ENCODE measurements at places on chromosomes 4 and X.
A peak's percentile ranks its signal among the peaks of the same experiment; 100 is the strongest.

GRCh38 chrX:152418025-152418424 lies 33.1 kb downstream of the GABRA3 start:
- no peak for DNase-seq

- DNase-seq = no peak
These were observed 634.1 kb upstream of the MAGEB2 start for GRCh38 chrX:29581223-29581622.

GRCh38 chrX:119721487-119721886 lies 28.5 kb upstream of the SEPTIN6 start:
- DNase-seq = no peak

GRCh38 chr4:71259280-71259679 lies 79.5 kb upstream of the SLC4A4 start:
- DNase-seq = no peak

- DNase-seq = no peak
These were observed 1.0 kb downstream of the FGFBP2 start for GRCh38 chr4:15961781-15962510.

- DNase-seq = no peak
These were observed 1.8 kb downstream of the SGMS2 start for GRCh38 chr4:107826421-107826980.

DNA sequence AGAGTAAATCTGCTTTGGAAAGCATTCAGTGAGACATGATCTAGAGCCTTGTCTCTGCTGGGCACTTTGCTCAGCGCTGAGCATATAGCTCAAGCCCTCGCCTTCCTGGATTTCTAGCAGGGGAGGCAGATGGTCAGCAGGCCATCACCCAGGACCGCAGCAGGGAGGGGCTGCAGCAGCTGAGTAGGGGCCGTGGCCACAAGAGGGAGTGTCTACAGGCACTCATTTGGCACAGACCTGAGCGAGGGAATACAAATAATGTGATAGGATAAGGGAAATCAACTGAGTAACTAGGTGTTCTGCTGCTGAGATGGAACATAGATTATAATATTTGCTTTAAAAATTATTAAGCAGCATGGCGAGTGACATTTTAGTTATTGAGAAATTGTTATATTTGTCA lies 30.2 kb downstream of the OFD1 start:
- no peak for DNase-seq

DNA sequence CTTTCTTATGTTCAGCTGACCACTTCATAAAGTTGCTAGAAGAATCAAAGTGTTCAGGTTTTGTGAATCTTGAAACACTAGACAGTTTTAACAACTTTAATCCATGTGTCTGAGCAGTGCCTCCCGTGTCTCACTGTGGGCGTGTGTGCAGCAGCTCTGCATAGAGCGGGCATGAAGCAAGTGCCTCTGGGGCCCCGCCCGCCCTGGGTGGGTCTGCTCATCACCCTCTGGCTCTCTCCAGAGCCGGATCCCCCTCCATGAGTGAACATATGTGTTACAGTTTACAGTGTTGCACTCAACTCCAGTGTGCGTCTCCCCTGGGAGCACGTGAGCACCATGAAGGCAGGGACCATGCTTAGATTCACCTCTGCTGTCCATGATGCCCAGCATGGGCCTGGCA lies 37.6 kb upstream of the CRMP1 start:
- DNase-seq = no peak

GRCh38 chr4:90606781-90607180 lies 479.6 kb downstream of the CCSER1 start:
- DNase-seq = no peak

GRCh38 chrX:37816766-37817165 lies 30.6 kb downstream of the DYNLT3 start:
- no peak for DNase-seq

- DNase-seq = no peak
These were observed 160.9 kb downstream of the PPARGC1A start for GRCh38 chr4:23728971-23729370.

DNA sequence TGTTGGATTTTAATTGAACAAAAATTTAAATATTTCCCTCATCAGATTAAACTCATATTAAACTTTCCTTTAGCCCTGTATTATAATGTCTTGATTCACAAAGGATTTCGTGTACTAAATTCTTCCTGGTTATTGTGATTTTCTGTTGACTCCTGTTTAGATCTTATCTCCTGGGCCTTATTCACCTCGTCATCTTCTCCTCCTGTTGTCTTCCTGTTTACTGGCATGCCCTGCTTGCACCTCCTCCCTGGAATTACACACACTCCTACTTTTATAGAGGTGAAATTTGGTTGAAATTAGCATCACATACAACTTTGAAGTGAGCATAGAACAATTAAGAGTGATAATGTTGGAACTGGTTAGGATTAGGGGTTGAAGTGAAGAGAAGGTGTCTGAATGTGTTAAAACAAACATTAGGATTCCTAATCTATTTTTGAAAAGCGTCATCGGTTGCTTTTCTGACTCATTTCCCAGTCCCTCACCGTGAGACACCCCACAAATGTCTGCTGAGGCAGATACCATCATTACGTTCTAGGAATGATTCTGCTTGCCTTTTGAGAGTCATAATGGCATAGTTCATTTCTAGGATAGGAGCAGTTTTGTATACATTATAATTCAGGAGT lies 32.5 kb downstream of the TLL1 start:
- no peak for DNase-seq

- no peak for DNase-seq
These were observed 125.4 kb upstream of the CHRDL1 start for GRCh38 chrX:110920991-110921390.

DNA sequence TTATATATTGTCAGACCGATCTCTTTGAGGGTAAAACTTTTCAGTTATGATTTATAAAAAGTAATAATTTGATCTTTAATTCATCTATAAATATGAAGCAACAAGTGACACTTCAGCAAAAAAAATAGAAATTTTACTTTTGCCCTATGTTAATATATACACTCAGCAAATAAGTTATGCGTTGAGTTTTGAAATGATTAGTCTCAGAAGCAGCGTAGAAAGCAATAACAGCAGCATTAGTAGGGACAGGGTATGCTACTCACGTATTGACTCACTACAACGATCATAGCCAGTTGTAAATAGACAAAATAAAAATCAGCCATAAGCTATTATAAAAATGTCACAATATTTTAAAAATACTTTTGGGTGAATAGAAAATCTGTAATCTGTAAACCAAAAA lies 1229.2 kb downstream of the ADGRL3 start:
- DNase-seq = no peak

DNA sequence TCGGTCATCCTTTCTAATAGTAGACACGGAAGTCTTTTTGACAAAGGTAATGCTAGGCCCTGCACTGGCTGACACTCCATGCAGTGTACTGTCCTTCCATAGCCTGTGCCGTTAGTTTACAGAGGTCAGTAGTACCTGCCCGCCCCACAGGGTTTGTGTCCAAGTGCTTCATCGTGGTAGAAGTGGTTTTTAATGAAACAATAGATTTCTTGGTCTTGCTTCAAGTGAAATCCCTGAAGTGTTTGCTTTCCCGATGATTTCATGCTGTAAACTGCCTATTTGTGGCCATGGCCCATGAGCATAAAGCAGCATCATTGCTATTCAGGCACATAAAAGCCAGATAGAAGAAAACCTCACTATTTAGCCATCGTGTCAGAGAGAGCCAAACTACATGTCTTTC lies 139.3 kb downstream of the GPR143 start:
- no peak for DNase-seq

GRCh38 chrX:119755981-119756533 lies 2.3 kb upstream of the SOWAHD start:
- peak; percentile 57 for DNase-seq

DNA sequence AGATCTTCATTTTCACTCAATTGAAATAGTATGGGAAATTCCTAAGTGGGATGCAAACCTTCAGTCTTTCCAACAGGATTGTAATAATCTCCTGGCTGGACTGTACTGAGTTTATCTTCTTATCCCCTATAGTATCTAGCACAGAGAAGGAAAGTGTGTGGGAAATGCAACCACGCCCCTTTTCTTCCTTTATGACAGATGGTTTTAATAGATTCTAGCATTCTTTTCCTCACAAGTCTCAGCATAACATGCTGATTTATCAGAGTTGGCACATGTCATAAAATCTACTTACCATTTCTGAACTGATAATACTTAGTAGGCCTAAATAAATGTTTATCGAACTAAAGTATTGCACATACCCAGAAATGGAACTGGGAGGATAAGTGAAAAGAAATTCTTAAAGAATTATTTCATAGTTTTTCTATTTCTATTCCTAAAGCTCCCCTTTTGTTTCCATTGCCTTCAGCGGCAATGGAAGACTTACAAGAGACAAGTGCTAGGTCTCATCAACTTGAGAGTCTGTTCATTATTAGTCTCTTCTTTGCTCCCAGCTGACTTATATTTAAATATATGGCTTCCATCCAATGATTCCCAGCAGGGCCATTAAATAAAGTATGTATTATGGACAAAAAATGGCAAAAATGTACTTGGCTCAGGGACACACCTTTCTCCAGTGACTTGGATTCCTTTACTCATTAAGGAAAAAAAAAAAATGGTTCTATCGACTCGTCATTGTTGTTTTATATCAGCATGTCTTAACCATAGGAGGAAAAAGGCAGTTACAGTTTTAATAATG lies 484.5 kb downstream of the IL1RAPL1 start:
- no peak for DNase-seq

- no peak for DNase-seq
These were observed 1145.6 kb upstream of the DIAPH2 start for GRCh38 chrX:95539041-95539440.

DNA sequence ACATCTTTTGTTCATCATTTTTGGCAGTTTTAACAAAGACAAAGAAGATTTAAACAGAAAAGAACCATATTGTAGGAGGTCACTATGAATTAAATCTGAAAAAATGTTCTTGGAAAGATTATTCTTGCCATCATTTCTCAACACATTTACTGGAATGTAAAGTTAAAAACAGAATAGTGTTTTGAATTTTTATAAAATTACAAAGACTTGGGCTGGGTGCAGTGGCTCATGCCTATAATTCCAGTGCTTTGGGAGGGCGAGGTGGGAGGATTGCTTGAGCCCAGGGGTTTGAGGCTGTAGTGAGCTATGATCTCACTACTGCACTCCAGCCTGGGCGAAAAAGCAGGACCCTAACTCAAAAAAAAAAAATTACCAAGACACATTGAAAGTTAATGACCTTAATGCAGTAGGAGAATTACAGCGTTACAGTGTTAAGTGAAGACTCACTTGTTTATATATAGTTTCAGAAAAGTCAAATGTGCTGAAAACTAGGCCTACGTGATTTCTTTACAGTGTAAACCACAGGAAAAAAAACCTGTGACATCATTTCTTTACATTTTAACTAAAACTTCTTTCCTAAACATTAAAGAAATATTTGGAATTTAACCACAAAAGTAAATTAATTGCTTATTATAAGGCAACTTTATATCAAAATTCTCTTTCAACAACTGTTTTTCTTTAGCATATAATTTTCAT lies 7.9 kb downstream of the FAM13A start:
- DNase-seq = no peak

DNA sequence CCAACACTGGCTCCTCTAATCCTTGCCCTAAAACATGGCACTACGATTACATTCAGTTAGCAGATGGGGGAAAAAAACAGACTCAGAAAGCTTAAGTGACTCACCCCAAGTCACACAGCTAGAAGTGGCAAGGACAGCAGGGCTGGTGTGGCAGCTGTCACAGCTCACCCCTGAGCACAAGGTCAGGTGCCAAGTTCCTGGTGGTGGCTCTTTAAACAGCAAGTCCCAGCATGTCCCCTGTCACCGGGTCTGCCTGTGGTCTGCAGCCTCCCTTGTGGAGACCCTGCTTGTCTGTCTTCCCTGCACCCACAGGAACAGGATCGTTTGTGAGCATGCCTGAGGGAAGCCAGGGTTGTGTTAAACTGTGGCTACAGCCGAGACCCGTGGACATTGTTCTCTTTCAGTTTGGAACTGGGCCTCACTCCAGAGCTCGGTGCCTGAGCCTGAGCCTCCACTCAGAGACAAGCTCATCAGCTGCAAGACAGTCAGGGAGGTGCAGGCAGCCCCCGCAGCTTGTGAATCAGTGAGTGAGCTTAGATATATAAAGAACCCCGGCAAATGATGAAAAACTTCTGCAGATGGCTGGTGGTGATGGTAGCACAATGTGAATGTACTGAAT lies 260.8 kb downstream of the BCOR start:
- no peak for DNase-seq

DNA sequence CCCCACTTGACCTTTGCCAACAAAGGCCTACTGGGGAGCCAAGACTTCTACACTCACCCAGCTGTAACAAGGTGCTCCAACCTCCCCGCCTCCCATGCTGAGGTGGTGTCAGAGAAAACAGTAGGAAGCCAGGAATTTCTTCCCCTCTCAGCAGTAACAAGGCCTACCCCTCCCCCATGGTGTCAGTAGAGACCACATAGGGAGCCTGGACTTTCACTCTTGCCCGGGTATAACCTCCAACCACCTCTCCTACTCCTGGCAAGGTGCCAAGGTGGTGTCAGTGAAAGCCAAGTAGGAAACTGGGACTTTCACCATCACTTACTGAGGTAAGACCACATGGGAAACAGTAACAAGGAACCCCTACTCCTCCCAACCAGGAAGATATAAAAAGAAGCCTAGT lies 93.1 kb downstream of the SLC16A2 start:
- DNase-seq = no peak

- DNase-seq = no peak
These were observed 134.7 kb downstream of the PALLD start for GRCh38 chr4:168631241-168632162.

DNA sequence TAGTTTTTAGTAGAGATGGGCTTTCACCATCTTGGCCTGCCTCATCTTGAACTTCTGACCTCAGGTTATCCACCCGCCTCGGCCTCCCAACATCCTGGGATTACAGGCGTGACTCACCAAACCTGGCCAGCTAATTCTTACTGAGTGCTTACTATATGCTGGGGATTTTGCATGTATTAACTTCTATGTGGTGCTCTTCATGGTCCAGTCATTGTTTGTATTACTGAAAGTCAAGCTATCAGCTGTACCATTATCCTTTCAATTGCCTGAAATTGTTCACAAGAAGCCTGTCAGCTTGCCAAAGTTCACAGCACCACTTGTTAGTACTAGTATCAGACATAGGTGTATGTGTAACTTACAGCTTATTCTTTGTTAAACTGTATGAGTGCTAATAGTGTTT lies 1272.1 kb downstream of the ARAP2 start:
- DNase-seq = no peak

DNA sequence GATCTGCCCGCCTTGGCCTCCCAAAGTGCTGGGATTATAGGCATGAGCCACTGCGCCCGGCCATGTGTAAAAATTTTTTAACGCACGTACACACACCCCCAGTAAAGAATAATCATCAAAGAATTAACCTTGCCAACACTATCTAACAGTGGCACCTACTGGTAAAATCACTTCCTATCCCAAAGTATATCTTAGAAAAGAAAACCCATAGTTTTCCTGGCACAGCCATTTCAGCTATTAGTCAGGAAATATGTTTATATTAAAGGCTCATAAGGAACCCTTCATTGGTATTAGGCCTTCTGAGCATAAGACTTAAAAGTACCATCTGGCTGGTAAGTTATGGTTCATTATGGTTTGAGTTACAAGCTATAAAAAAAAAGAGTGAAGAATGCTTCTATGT lies 14.1 kb downstream of the S100G start:
- DNase-seq = no peak

DNA sequence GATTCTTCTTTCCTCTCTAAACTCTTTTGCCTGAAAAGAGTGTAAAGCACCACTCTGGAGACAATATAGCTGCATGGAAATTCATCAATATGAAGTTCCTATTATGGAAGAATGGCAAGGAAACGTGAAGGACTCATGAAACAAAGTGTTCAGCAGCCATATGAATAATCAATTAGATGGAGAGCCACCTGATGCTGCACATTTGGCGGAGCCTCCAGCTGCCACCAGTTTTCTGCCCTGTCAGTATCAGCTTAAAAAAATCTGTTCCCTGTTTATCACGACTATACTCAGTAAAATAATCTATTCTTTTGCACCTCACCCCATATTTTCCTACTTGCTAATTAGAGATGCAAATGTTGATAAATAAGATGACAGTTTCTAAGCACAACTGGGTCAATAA lies 276.0 kb downstream of the UNC5C start:
- DNase-seq = no peak
